Tongue (tissue), 3 donors: ENCODE measurements at places on chromosomes 11 and 22. TPM values are rescaled to one million over a fixed set of nuclear protein-coding genes. Genes with fewer than 3 reads are reported as not detected.
A peak's percentile ranks its signal among the peaks of the same experiment; 100 is the strongest.

DNA sequence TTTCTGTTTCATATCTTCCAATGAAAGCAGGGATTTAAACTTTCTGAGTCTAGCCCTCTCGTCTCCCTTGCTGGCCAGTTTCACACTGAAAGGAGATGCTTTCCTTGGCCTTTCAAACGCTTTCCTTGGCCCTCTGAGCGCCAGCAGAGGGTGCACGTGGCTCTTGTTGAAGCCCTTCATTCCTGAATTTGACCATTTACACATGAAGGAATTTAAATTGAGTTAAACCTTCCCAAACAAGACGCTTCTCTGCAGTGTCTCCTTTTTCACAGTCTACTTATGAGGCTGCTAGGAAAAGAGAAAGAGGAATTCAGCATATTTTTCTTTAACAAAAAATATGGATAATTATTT, 21.6 kb downstream of the NNMT start:
- DNase-seq = peak; percentile 49

DNA sequence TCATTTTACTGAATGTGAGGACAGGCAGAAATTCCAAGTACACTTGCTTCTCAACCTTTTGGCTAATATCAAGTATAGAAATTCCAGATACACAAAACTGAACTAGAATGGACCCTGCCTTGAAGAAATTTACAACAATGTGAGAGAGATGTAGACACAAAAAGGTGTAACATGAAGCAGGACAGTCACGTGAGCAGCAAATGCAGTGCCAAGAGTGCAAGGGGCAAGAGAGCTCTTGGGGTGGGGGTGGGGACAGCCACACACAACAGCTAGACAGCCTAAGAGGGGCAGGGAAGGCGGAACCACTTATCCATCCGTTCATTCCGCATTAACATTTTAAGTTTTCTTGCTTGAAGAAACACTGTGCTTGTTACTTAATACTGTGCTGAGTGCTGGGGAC, 28.9 kb downstream of the PLEKHA7 start:
- no peak for DNase-seq

The CELSR1 gene
- 18.1 TPM for total RNA-seq

DNA sequence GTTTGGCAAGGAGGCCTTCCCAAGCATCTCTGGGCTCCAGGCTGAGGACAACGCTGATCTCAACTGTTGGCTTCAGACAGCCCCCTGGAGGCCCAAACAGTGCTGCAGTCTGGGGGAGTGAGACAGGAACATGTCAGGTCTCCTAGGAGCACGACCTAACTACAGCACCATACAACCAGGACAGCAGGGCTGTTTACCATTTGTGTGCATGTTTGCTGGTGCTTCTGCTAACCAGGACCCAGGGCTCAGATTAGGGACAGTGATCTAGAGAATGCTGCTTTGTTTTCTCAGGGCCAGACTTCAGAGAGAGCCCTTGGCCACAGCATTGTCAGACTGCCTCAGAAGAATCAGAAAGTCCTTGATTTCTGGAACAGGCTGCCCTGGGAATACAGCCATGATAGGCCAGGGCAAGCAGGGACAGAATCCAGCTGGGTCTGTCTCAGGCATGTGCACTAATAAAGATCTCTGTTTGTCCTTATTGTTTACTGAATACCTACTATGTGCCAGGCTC, 126.5 kb downstream of the VPREB1 start:
- DNase-seq = no peak

GRCh38 chr11:120966840-120967239, 57.1 kb upstream of the TBCEL start:
- DNase-seq = no peak

- DNase-seq = peak; percentile 73
Measured at GRCh38 chr11:126136507-126136906, 73.8 kb upstream of the CDON start.

The OR51S1 gene
- not detected for total RNA-seq
